ENCODE measurements at places on chromosomes 4 and X.

DNA sequence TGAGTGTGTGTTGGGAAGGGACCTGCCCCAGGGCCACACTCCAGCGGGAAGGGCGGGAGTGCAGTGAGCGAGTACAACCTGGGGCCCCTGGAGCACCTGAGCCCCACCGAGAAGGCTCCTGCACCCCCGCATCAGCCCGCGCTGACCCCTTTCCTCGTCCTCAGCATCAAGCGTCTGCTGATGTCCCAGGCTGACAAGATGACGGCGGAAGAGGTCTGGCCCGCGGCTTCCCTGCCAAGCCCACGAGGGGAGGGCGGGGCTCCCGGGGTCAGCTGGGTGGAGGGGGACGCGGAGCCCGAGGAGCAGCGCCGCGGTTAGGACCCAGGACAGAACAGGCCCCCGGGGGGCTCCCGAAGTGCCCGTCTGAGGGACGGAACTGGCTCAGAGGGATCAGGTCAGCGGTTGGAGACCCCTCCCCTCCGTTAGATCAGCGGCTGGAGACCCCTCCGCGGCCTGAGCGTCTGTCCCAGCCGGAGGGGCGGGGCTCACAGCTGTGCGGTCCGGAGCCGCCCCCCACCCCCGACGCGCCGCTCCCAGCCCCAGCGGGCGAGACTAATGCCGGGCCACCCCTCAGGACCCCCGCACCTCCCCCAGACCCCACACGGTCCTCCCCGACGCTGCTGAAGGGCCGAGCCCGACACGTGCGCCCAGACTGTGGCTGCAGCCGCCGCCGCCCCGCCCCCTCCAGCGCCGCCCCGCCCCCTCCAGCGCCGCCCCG is 6.7 kb downstream of the MYL5 start:
- DNase-seq = no peak

GRCh38 chrX:9302381-9302780 is 162.5 kb upstream of the TBL1X start:
- DNase-seq = no peak

DNA sequence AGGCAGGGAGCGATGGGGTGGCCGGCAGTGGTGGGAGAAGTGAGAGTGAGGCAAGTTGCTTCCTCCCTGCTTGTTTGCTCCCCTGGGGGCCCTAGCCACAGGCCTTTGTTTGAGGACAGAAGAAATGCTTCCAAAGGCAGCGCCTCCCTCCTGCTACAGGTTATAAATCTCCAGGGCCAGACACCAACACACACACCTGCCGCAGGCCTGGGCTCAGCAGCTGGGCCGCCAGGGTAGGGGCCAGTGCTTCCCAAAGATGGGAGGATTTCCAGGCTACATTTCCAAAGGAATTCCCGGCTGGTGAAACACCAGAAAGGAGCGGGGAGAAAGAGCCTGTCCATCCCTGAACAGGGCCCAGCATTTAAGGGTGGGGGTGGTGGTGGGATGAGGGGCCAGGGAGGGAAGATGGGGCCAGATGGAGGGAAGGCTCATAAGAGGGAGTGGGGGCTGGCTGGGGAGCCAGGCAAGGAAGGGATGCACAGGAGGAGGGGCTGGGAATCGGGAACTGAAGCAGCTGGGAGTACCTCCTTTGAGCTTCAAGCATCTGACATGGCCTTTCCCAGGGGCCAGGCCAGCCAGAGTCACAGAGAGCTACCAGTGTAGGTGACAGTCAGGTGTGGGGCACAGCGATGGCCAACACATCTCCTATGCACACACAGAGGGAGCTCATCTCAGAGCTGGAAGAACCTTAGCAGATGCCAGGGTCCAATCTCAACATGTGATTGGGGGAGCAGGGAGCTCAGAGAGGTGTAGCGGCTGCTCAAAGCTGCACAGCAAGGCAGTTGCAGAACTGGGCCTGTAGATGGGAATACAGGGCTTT is 143.9 kb downstream of the PJA1 start:
- DNase-seq = no peak

- no peak for DNase-seq
Measured at GRCh38 chr4:15717657-15718416, 15.0 kb downstream of the BST1 start.

GRCh38 chr4:163063891-163064290 is 102.8 kb downstream of the NAF1 start:
- no peak for DNase-seq

DNA sequence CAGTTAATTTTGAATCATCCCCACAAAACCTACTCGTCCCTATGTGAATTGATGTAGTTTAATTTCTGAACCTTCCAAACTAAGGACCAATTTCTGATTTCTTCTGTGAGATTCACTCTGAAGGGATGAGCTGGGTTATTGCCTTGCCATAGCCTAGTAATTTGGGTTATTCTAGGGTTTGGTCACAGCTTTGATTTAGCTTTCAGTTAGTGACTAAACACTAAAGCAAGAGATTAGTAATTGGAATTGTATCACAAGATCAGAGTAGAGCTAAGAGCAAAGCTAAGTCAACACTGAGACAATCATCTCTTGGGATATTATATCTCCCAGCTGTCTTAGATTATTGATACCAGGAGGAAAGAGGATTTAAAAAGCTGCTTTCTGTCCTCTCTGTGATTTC is 588.0 kb downstream of the CCSER1 start:
- DNase-seq = no peak

DNA sequence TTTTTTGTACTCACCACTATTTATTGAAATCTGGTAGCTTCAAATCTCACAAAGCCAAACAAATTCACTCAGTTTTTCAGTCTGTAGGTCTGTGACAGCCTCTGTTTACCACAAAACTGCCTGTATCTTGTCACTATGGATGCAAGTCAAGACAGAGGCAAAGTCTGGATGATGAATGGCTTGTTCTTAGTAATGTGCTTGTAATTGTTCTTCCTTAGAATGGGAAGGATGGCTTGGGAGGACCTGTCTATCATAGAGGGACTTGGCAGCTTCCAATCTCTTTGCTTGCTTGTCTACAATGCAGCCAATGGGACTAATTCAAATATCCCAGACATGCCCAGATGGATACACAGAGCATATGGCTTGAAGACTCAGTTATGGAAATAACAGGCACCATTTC is 141.2 kb upstream of the SCML1 start:
- no peak for DNase-seq

DNA sequence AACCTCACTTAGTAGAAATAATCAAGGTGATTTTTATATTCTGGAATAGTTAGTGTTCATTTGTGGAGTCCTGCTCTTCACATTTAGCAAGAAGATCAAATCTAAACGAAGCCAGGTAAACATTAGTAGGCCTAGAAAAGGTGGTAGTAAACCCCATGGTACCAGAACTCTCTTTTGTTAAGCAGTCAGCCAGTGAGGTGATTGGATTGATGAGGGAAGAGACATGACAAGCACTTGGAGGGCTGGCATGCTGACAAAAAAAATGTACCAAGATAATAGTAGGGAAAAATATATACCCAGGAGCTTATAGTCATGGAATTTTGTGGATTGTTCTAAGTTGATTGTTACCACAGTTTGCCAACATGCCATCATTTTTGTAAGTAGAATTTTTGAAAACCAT is 163.8 kb downstream of the BANK1 start:
- DNase-seq = no peak

GRCh38 chrX:39260965-39261364 is 459.7 kb downstream of the MID1IP1 start:
- no peak for DNase-seq

DNA sequence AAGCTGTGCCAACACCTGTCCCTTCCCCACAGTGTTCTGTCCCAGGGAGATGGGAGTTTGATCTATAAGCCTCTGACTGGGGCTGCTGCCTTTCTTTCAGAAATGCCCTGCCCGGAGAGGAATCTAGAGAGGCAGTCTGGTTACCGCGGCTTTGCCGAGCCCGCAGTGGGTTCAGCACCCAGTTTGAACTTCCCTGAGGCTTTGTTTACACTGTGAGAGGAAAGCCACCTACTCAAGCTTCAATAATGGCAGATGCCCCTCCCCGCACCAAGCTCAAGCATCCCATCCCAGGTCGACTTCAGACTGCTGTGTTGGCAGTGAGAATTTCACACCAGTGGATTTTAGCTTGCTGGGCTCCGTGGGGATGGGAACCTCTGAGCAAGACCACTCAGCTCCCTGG is 33.3 kb upstream of the ARSJ start:
- DNase-seq = no peak

- no peak for DNase-seq
Measured at GRCh38 chr4:48557478-48557877, 67.4 kb downstream of the ZAR1 start.

DNA sequence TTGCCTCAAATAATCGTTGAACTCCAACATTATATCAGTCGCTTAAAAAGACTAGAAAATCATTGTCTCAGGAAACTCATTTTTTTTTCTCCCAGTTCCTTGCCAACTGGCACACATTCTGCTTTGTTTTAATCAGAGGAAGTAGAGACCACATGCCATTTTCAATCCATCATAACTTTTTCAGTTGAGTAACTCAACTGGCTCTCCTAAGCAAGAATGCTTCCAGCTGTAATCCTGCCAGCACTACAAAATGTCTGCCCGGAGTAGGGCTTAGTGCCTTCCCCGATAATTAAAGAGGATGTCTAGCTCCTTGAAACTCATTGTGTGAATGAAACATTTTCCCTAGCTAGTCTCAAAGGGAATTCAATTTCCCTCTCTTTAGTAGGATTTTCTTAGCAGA is 33.0 kb downstream of the FREM3 start:
- no peak for DNase-seq

GRCh38 chr4:88728146-88728545 is 30.5 kb upstream of the NAP1L5 start:
- DNase-seq = no peak

DNA sequence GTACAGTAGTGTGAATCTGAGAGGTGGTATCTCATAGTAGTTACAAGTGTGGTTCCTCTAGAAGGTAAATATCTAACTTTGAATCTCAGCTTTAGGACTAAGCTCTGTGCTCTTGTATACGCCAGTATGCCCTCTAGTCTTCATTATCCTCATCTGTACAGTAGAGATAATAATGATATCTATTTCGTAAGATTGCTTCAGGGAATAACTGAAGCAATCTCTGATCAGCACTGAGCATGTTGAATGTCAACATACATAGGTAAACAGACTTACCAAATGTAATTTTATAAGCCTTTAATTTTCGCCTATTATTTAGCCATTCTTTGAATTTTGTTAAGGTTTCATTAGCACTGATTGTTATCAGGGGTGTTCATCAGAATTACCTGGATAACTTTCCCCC is 175.2 kb upstream of the ANKRD50 start:
- DNase-seq = no peak

DNA sequence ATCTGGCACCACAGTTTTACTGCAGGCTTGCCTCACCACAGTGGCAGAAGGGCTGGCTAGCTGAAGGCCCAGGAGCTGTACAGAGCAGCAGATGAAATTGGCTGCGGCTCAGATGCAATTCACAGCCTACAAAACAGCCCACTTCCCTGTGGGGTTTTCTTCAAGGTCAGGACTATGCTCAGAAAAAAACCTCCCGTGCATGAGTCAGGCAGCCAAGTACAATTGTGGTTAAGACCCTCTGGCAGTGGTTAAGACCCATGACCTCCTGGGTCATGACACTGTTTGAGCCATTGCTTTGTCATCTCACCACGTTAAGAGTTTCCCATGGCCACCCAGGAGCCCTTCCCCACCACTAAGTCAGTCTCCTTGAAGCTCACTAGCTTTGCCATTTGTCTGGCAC is 276.3 kb downstream of the HNRNPD start:
- DNase-seq = no peak

DNA sequence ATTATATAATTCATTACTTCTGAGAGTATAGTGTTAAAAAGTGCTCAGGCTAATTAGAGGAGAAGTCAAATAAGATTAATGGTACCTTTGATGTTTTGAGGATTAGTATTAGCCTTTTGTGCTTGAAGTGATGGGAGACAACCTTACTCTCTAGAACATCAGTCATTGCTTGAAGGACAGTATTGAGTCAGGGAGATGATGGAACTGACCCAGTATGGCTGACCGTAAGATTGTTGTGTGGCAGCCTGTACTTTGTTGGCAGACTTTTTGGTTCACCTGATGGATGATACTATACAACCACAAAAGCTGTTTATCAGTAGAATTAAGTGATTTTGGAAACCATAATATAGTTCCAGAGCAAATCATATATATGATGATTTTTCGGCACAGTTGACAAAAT is 9.9 kb downstream of the OGT start:
- no peak for DNase-seq

GRCh38 chr4:151356510-151356909 is 31.1 kb upstream of the SH3D19 start:
- no peak for DNase-seq

- DNase-seq = no peak
Measured at GRCh38 chr4:7863911-7864681, 75.6 kb downstream of the AFAP1 start.

DNA sequence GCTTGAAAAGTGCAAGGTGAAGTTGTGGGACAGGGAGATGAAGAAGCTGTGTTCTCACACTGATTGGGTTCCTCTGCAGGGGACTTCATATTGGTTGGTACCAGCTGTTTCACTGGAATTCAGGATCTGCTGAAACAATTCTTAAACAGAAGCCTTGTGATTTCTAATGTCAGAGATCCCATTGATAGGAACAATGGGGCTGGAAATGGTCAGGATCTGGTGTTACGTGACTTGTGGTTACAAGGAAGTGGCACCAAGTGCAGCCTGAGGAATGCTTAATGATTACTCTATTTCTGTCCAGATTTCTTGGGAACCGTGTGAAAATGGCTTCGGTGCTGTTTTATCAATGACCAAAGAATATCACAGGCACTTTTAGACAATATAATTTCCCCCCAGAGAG is 68.1 kb downstream of the MOSPD2 start:
- no peak for DNase-seq

Data from smooth muscle cell of the brain vasculature (primary cell).